ENCODE measurements at places on chromosomes 13 and 19.

GRCh38 chr19:4172861-4173473, 9.4 kb downstream of the SIRT6 start:
- no peak for DNase-seq

DNA sequence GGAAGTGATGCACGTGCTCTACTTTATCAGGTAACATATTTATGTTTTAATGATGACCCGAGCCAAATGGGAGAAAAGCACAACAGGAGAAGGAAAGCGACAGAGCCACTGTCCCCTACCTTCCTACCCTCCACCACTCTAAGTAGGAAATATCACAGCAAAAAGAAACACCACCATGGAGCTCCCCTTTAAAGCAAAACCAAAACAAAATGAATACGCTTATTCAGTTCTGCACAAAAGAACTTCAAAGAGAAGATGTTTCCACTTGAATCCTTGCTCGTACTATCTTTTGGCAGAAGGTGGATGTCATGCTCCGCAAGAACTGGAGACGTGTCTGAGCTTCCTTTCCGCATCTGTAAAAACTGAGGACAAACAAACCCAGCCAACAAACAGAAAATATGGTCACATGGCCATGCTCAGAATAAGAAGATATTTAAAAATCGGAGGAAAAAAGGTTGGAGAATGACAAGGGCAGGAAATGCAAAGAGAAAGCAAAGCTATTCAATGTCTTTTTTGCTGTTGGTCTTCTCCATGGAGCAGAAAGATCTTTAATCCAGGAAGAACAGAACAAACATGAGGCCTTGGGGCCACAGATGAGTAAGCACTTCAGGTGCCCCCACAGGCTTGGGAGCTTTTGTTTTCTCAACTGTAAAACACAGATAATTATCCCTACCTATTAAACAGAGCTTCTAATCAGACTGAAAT, 19.5 kb downstream of the N4BP2L1 start:
- DNase-seq = no peak

DNA sequence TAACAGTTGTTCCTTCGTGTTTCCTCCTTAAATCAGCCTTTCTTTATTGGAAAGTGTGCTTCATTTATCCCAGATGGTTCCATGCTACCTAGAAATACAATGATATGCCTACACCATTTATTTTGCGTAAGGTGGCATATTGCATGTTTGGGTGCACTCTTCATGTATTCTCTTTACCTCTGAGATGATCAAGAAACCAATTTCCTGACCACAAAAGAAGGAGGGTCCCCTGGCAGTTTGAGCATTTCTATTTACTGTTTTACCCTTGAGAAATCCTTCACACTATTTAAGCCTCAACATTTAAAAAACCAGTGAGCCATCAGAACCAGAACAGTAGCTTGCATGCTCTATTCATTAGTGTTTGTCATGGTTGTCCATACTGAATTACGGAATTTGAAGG, 354.0 kb downstream of the MTUS2 start:
- no peak for DNase-seq

GRCh38 chr19:40990972-40991381, at the start of gene CYP2B6:
Gene CYP2B6 (plus strand): TSS chr19:40991282. CDS start chr19:40991306, 24 bp downstream.
- DNase-seq = no peak

DNA sequence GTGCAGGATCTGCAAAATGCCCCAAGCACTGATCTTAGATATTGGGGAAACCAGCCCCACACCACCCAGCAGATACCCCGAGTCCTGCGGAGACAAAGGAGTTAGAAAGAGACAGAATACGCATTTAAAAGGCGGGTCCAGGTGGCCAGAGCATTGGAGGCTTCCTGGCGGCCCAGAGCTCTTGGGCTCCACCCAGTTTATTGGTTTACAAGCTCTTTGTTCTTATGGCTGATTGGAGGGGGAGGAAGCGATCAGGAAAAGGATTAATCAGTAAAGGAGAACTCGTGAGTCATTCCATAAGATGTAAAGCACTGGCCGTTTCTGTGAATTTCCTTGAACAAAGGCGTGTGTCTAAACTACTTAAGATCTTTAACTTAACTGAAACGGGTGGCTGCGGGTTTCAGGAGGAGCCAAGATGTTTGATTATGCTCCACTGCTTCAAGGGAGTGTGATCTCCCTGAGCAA, 926 bp downstream of the ZNF587 start:
- DNase-seq = peak; percentile 31

DNA sequence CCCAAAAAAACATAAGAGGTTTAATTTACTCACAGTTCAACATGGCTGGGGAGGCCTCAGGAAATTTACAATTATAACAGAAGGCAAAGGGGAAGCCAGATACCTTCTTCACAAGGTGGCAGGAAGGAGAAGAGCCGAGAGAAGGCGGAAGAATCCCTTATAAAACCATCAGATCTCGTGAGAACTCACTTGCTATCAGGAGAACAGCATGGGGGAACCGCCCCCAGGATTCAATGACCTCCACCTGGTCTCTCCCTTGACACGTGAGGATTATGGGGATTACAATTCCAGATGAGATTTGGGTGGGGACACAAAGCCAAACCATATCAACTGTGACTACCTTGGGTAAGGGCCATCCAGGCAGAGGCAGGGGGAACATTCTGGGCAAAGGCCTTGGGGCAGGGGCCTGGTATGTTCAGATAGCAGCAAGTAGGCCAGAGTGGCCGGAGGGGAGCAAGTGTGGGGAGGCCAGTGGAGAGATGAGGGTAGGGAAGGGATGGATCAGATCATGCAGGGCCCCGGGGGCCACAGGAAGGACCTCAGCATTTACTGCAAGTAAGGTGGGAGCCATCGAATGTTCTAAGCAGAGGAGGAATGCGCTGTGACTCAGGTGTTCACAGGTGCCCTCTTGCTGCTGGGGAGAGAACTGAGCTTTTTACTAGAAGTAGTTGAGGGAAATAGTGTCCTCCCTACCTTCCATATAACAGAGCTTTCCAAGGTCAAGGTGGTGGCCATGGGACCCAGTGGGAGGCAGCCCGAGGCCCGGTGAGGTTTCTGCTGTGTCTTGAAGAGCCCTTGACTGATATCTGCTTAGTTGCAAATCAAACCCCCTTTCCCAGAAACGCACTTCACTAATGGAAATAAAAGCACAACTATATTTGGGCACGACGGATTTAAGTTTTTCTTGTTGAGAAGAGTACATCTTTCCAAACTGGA, 18.0 kb downstream of the RAB3D start:
- DNase-seq = no peak

DNA sequence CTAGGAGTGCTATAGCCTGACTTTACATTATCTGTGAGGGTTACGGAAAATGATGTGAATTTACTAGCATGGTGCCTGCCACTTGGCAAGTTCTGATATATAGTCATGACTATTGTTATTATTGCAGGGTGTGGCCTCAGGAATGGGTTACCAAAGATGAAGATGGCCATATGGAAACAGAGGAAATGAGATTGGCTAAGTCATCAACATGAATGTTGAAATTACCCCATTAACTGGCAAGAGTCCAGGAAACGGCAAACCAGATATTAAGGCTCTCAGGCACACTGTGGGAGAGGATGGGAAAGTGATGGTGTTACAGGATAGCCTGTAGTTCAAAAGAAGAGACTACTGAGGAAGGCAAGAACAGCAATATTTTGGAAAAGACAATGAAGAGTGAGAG, 183.3 kb downstream of the KCNRG start:
- peak; percentile 33 for DNase-seq

- DNase-seq = no peak
These were observed 540.7 kb downstream of the GPC6 start for GRCh38 chr13:93767180-93767916.

- no peak for DNase-seq
These were observed 13.0 kb upstream of the FPR3 start for GRCh38 chr19:51781999-51782398.

DNA sequence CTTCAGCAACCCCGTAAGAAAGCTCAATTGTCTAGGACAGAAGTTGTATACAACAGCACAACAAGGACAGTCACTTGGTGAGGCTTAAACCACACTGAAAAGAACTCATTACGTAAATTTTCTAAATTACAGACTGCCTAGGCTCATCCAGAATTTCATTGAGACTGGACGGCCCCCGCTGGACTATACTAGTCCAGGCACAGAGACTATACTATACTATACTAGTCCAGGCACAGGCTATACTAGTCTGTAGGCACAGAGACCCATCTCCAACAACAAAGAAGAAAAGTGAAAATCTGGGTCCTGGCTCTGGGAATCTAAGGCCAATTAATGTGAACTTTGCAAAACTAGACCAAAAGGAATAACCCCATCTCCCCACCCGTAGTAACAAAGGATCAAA, 700 bp downstream of the ZNF816 start:
- DNase-seq = no peak

DNA sequence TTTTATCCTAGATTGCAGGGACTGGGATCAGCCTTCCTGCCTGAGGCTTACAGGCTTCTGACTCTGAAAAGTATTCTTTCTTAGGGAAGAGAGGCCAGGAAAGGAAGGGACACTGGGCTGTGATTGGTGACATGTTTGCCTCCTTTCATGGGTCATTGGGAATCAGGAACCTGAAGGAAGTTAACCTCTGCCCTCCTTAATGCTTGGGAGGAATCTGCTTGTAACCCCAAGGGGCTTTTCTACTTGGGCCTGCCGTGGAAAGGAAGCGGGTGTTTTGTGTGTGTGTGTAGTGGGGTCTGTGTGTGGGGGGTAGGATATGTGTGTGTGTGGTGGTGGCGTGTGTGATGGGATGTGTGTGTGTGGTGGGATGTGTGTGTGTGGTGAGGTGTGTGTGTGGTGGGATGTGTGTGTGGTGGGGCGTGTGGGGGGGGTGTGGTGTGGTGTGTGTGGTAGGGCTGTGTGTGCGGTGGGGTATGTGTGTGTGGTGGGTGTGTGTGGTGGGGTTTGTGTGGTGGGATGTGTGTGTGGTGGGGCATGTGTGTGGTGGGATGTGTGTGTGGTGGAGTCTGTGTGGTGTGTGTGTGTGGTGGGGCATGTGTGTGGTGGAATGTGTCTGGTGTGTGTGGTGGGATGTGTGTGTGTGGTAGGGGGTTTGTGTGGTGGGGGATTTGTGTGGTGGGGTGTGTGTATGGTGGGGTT, 41.3 kb upstream of the NPAS1 start:
- DNase-seq = no peak

DNA sequence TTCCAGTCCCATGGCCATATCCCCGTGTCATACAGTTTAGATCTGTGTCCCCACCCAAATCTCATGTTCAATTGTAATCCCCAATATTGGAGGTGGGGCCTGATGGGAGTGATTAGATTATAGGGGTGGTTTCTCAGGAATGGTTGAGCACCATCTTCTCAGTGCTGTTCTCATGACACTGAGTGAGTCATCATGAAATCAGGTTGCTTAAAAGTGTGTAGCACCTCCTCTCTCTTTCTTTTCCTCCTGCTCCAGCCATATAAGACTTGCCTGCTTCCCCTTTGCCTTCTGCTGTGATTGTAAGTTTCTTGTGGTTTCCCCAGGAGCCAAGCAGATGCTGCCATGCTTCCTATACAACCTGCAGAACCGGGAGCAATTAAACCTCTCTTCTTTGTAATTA, 197.8 kb downstream of the NALCN start:
- DNase-seq = peak; percentile 47

GRCh38 chr19:8054169-8054568, 1.6 kb downstream of the CCL25 start:
- DNase-seq = no peak

GRCh38 chr19:29120466-29120865, 92.5 kb downstream of the UQCRFS1 start:
- no peak for DNase-seq

DNA sequence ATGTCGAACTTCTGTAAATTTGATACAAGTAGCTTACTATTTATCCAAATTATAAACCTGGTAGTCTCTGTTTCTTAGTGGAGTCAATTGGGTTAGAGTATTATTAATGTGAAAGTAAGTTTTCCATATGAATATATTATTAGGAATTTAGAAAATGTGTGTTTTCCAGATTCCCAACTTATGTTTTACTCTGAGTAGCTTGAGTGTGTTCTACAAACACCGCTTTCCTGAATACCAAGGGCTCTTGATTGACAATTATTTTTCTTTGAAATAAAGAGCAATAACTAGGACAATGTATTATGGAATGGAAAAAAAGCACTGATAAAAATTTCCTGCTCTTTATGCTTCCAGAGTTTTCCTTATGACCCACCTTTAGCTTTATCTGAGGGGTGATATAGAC, 233.6 kb downstream of the POSTN start:
- no peak for DNase-seq

DNA sequence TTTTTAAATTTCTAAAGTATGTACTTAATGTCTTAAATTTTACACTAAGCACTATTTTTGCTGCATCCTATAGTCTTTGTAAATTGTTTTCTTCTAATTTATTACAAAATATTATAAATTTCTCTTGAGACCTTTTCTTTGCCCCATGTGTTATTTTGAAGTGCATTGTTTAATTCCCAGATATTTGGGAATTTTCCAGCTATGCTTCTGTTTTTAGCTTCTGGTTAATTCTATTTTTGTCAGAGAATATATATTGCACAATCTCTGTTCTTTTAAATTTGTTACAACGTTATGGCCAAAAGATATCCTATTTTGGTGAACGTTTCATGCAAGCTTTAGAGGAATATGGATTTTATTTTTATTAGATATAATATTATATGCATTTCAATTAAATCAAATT, 917.4 kb upstream of the MIR17HG start:
- DNase-seq = no peak

GRCh38 chr13:39684531-39685137, 29.2 kb downstream of the COG6 start:
- peak; percentile 66 for DNase-seq

DNA sequence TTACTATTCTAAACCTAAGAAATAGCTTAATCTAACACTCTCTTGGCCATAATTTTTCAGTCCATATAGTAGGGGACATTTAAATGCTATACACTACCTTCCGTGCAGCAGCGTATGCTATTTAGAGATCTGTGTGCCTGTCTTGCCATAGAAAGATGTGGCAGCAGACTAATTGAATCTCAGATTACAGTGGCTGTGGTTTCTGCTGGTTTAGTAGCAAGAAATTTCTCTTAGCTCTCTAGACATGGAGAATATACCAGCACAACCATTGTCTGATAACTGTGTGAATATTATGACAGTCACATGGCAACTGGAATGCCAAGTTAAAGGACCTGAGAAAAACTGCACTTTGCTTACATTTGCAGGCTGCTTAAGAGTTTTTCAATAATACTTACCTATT, 672.4 kb upstream of the MIR17HG start:
- no peak for DNase-seq

DNA sequence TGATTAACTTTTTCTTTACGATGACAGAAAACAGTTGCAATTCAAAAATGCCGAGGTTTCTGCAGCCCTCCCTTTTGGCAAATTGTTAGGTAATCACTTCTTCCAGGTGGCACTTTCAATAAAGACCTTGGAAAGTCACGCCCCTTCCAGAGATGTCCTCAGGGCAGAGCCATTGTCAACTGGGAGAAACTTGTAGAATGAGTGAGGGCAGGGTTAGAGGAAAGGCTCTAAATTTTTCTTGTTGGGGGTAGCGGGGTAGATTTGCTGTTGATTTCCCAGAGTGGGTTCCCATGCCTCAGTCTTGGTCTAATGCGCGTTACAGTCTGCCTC, 421.1 kb downstream of the FGF9 start:
- no peak for DNase-seq

GRCh38 chr19:1929021-1929742, 11.8 kb upstream of the CSNK1G2 start:
- DNase-seq = peak; percentile 59
